Kidney tubule cell (primary cell): ENCODE measurements at places on chromosomes 3 and 15.

DNA sequence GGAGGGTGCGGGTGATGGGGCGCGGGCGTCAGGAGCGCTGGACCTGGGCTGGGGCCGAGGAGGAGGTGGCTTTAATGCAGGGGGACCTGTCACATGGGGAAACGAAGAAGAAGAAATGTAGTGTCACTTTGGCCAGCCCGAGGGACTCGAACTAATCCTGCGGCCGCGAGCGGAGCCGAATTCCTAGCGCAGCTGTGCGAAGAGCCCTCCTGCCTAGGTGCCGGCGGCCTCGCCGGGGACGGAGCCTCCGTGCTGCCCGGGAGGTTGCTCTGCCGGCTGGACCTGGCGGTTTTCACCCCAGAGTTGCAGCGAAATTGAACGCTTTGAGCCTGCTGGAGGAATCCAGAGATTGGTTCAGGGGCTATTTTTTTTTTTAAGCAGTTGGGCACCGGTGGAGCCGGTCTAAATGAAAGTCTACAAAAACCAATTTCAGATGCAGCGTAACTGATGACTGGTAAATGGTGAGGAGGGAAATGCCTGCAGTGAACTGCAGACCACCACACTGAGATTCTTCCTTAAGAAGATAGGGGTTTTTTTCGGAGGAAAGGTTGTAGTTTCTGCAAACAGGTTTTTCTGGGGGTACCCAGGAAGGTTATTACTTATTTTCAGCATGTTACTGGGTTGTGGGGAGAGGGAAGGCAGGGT, 662 bp downstream of the TMEM108 start:
- DNase-seq: peak; percentile 3

DNA sequence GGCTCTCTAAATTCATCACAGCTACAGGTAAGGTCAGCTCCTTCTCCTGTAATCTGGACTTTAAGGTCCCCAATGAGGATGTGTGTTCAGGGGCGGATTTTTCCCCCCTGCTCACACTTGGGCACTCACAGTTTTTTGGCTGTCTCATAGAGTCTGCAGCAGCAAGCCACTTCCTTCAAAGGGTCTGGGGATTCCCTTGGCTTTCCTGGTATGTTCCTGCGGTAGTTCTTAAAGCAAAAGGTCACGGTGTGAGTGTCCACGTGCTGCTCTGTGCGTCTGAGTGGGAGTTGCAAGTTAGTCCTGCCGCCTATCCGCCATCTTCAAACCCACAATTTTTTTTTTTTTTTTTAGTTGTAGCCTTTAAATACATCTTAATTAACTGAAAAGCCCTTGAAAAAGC, 15.4 kb upstream of the CFAP20DC start:
- DNase-seq: no peak

DNA sequence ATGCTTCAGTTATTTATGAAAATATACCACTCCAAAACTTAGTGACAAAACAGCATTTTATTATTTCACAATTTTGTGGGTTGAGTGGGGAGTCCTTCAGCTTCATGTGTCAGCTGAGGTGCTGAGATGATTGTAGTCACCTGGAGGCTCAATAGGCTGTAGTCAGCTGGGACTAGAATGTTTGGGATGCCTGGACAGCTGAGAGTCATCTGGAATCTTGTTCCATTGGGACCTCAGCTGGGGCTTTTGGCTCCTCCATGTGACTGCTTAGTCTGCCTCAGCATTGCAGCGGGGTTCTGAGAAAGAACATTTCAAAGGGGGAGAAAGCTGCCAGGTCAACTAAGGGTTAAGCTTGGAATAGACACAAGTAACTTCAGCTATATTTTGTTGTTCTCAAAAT, 13.4 kb downstream of the STT3B start:
- DNase-seq: peak; percentile 30

- DNase-seq: peak; percentile 77
Measured at GRCh38 chr3:42118762-42119361, 27.7 kb downstream of the TRAK1 start.

- no peak for DNase-seq
Measured at GRCh38 chr3:183553334-183554026, 2.0 kb downstream of the KLHL6 start.

GRCh38 chr3:152511904-152512303, 243.2 kb downstream of the MBNL1 start:
- no peak for DNase-seq

DNA sequence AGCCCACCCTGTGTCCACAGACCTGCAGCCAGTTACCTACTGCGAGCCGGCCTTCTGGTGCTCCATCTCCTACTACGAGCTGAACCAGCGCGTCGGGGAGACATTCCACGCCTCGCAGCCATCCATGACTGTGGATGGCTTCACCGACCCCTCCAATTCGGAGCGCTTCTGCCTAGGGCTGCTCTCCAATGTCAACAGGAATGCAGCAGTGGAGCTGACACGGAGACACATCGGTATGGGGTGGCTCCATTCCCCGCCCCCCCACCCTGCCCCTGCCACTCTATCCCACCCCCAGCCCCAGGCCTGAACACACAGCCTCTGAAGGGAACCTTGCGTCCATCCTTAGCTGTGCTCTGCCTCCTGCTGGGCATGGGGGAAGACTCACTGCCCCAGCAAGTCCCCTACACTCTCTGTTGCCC, 73.2 kb downstream of the AAGAB start:
- DNase-seq: no peak

- DNase-seq: no peak
Measured at GRCh38 chr15:91929509-91929908, 76.0 kb downstream of the SLCO3A1 start.

DNA sequence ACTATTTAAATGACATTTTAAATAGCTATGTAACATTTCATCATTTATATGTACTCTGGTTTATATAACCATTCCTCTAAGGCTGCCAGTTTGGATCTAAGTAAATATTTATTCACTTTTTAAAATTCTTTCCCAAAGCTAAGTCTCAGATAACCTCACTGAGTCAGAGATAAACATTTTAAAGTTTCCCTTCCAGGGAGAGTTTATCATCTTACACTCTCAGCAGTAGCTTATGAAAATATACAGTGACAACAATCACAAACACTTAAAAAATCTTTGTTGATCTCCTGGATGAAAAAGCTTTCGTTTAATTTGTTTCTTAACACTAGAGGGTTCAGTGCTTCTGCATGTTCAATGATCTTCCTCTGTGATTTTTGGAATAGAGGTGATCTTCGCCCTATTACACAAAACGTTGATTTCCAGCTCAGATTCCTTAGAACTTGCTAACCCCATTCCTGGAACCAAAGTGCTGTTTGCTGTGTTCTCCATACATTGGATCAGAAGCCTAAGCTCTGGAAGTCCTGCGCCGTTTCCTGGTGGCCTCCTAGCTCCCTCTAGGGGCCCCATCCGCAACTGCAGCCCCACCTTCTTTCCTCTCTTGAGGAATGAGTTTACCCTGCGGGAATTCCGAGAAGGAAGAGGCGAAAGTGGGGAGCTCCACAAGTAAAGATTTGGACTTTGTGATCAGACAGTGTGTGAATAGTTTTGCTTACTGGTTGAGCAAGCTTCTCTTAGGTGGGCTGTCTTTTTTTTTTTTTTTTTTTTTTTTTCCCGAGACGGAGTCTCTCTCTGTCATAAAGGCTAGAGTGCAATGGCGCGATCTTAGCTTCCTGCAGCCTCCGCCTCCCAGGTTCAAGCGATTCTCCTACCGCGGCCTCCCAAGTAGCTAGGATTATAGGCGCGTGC, 29.3 kb upstream of the SACM1L start:
- DNase-seq: peak; percentile 70

DNA sequence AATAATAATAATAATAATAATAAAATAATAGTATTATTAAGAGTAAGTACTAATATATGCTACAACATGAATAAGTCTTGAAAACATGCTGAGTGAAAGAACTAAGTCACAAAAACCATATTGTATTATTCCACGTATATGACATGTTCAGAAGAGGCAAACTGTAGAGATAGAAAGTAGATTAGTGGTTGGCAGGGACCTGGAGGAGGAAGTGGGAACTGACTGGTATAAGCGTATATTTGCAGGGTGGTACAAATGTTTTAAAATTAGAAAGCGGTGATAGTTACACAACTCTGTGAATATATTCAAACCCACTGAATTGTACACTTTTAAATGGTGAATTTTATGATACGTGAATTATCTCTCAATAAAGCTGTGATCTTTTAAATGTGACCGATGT, 32.8 kb downstream of the LRRK1 start:
- DNase-seq: no peak

DNA sequence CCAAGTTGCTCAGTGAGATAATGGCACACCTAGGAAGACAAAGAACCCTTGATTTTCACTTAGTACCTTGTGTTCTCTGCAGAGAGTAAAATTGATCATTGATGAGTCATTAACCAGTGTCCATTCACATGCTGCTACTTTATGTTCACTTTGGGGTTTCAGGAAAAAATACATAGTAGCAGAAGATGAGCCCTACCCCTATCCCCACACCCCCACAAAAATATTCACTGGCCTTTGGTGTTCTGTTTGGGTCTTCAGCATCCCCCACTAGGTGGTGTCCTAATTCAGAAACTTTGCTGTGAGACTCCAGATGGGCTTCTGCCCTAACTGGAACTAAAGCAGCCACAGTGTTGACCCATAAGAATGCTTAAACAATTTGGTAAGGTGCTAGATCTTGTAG, 178.8 kb downstream of the KLHL25 start:
- peak; percentile 14 for DNase-seq

GRCh38 chr15:52255935-52256334, 39.7 kb downstream of the MYO5C start:
- no peak for DNase-seq

DNA sequence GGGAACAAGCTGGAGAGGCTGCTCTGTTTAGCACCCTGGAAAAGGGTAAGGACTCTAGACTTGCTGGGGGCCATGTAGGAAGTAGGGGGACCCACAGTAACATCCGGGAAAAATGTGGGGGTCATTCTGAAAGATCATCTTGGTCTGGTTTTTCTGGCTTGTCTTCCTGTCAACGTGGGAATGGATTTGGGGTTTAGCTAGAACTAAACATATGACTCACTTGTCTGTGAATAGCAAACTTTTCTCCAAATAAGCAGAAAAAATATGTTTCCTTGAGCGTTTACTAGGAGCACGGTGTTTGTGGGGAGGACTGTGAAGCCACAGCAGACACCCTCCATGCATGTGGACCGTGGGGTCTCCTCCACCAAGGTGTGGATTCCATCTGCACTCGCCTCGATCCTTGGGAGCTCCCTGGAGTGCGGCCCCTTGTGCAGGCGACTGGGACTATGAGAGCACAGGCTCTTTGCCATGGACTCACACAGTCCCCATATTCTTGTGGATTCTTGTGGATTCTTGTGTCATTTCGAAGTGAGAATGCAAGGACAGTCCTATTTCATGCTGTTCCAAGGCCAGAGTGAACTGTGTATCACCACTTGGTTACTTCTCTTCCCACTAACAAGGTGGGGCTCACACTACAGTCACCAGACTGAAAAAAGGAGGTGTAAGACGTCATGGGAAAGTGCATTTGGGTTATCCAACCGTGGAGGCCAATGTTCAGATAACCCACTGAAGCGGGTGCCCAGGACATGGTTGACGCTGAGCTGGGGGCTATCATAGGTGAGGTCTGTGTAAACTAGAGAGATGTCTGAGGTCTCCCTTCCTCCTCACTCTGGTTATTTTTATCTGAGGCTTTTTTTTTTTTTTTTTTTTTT, 25.5 kb downstream of the PGPEP1L start:
- peak; percentile 13 for DNase-seq

- no peak for DNase-seq
Measured at GRCh38 chr15:101646672-101647071, 5.5 kb downstream of the TM2D3 start.

- DNase-seq: no peak
Measured at GRCh38 chr3:134793562-134793961, 1.5 kb upstream of the EPHB1 start.

DNA sequence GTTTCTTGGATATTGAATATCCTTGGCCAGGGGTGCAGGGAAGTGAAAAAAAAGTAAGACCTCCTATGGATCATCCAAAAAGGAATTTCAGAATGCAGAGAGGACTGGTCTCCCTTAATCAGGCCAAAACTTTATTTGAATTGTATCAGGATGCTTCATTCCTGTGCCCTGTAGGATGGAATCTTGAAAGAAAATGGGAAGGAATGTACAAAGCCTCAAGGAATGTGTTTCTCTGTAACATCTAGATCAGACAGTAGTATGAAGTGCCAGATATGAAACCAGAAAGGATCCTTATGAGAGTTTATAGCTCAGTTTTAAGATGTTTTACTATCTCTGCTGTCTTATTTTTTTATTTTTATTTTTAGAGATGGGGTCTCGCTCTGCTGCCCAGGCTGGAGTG, 6.5 kb upstream of the GSK3B start:
- DNase-seq: no peak

- peak; percentile 82 for DNase-seq
Measured at GRCh38 chr3:65033576-65033975, 345.8 kb upstream of the ADAMTS9 start.

DNA sequence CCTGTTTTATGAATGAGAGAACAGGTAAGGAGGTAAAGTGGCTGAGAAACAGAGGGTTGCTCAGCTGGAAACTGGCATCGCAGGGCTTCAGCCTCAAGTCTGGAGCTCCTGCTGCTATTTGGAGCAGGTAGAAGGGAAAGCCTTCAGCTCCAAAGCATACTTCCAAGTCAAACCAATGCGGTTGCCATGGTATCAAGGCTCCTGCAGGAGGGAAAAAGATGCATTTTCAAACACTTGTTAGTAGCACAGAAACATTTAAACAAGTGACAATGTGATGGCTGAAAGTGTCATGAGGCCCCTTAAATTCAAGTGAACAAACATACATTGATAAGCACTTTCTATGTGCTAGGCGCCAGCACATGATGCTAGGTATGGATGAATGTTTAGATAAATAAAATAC, 60.4 kb downstream of the RYR3 start:
- DNase-seq: no peak

DNA sequence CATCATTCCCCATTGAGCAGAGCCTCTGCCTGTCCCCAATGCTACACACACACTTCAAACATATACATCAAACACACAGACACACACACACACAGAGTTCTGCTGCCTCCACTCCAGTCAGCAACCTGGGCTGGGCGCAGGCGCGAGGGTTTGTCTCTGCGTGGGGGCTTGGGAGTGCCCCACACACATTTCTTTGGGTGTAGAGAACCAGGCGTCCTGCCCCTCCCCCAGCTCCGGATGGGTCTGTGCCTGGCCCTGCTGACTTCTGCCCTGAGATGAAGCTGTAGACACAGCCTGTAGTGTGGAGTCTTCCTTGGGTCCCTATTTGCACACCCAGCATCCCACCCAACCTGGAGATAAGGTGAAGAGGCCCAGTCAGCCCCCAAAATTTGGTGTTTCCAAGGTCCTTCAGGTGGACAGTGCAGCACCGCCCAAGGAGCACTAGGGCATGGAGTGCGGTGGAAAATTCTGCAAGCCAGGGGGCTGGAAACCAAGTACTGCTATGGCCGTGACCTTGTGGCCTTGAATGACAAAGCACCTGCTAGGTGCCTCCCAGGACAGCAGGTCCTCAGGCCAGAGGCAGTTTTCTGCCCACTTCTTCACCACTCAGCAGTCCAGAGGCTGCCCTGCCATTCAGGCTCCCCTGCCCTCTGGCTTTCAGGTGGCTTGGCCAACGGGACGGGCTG, 26.8 kb downstream of the FBXW12 start:
- DNase-seq: no peak

DNA sequence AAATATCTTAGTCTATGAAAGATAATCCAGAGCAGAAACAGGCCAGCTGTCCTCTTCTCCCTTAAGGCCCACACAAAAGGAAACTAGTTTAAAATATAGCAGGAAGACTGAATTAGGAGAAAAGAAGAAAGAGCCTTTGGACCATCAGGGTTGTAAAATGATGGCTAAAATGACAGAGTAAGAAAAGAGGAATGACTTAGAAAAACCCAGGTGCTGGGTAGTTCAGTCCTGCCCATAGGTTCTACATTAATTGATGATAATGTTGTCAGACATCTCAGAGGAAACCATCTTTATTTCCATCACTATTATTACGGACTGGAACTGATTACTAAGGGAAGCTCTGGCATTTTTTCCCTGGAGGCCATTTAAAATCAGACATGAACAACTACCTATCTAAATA, 142.8 kb upstream of the STT3B start:
- no peak for DNase-seq
